Activated gamma-delta T cell (primary cell): ENCODE measurements at places on chromosomes 5 and 9.

- DNase-seq, result no peak
These were observed 180.6 kb downstream of the DEPDC1B start for GRCh38 chr5:60519372-60519771.

- no peak for DNase-seq
These were observed 294.8 kb upstream of the KIF2A start for GRCh38 chr5:62011089-62011664.

DNA sequence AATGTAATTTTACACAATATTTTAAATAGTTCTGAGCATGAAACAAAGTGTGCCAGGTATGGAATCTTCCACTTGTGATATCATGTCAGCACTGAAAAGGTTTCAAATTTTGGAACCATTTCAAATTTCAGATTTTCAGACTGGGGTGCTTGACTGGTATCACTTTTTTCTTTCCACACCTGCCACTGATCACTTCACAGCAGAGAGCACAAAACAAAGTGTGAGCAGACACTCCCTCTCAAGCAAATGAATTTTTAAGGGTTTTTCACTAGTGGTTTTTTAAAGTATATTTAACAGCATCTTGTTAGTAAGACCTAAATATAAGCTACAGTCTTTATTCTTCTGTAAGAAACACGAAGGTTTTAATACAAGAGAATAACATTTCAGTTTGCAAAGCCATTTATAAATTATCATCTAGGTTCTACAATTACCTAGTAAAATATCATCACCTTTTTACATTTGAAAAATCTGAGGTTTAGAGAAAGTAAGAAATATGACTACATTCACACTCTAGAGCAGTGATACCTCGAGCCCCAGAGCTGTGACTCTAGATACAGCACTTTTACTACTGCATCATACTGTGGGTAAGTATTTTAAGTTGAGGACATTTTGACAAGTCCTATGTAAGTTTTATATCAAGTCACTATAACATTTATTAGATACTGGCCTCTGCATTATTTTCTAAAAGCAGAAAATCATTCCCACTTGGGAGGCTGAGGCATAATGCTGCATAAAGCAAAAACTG lies 14.6 kb downstream of the GOLPH3 start:
- DNase-seq, result no peak

DNA sequence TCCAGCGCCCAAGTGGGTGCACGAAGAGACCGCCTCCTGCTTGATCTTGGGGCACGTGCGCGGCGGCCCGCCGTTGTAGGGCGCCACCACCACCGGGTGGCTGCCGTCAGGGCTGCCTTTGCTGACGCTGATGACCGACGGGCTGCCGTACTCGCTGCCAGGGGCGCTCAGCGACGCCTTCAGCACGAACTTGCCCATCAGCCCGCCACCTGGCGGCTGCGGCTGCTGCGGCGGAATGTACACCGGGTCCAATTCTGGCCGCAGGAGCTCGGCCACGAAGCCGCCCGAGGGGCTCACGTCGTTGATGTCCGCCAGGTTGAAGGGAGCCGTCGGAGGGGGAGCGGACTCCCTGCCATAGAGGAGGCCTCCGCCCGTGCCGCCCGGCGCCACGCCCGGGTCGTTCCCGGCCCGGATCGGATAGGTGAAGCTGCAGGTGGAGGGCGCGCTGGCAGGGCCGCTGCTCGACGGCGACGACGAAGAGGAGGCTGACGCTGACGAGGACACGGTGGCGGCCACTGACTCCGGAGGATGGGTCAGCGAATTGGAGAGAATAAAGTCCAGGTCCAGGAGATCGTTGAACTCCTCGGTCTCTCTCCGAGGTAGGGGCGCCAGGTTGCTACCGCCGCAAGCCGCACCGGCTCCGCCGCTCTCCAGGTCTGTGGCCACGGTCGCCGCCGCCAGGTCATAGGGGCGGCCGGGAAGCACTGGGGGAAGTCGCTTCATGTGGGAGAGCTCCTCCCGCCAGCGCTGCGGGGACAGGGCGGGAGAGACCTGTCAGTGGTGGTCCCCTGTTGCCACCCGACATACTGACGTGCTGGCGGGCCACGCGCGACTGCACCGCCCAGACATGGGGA lies 1.8 kb downstream of the KLF4 start:
- no peak for DNase-seq

GRCh38 chr5:149407323-149408251 lies 28.5 kb upstream of the IL17B start:
- DNase-seq, result no peak

DNA sequence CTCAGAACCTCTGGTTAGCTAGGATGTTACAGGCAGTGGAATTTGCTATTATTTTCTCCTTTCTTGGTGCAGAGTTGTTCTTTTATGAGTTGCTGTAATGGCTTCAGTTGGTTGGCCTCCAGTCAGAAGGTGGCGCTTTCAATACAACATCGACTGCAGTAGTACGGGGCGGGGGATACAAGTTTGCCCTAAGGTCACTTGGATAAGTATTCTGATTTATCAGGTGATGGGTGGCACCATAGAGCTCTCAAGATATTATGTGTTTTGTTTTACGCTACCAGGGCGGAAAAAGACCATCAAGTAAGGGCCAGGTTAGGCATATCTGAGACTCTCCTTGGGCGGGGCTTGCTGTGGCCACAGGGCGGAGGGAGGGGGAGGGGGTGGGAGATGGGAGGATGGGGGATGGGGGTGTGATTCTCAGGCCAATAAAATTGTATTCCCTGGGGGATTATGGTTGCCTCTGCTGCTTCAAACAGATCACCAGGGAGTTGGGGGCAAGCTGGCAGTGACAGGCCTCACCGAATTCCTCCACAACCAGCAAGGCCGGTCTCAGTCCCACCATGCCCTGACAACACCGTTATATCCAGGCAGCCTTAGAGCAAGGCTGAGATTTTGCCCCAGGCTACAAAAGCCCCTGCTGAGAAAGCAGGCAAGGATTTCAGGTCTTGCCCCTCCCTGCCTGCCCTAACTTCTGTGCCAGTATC lies 15.9 kb upstream of the RNF38 start:
- no peak for DNase-seq

- no peak for DNase-seq
These were observed 28.2 kb upstream of the CCNB1 start for GRCh38 chr5:69138766-69139165.

- DNase-seq, result no peak
These were observed 37.3 kb downstream of the MED27 start for GRCh38 chr9:132042324-132042723.

DNA sequence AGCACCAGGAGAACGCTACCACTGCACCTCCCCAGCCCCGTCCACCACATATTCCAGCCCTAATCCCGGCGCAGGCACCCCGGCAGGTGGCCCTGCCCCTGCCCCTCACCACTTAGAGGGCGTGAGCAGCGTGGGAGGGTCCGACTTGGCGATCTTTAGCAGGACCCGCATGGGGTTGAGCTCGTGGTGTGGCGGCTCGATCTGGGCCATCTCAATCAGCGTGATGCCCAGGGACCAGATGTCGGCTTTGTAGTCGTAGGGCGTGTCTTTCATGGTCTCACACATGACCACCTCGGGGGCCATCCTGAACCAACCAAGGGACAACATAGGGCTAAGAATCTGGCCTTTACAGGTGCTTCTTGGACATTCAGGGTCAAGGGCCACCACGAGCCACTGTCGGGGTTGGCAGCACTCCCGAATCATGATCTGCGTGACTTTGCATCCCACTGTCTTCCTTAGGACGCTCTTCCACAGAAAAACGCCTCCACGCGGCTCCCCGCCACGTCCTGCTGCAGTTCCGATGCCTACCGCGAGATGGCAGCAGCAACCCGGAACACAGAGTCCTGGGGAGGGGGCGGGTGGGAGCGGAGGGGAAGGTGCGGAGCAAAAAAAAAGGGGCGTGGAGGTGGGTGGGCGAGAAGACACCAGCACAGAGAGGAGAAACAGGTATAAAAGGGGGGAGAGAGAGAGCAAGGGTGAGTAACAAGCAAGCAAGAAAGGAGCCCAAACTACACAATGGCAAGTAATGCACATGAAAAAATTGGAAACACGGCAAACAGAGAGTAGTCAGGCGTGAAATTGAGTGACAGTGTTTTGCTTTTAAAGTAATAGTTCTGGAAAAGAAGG lies 81.3 kb downstream of the STK10 start:
- DNase-seq, result peak; percentile 31

DNA sequence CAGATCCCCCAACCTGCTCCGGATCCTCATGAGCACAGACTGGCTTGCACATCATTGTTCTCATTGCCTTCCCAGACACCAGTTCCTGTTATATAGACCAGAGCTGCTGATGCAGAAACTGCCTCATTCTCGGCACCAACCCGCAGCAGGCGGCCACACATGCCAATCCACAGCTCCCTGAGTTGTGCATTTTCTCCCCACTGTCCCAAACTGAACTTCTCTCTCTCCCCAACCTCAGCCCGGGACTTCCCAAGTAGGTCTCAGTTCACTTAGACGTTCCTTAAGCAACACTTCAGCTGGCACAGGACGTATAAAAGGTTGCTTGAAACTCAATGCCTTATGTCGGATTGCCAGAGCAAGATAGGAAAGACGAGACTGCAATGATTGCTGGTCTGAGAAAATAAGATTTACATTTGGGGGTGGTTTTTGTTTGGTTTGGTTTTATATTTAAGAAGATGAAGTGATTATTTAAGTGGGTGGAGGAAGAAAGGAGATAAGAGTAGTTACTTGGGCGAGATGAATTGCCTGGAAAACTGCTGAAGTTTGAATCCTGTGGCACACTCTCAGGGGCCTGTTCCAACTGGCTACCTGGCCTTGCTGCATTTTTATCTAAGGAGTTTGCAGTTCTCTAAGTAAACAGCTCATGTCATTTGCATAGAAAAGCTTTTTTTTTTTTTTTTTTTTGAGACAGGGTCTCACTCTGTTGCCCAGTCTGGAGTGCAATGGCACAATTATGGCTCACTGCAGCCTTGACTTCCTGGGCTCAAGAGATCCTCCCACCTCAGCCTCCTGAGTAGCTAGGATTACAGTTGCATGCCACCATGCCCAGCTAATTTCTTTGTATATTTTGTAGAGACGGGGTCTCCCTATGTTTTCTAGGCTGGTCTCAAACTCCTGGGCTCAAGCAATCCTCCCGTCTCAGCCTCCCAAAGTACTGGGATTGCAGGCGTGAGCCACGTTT lies 155.4 kb downstream of the GOLPH3 start:
- DNase-seq, result no peak

DNA sequence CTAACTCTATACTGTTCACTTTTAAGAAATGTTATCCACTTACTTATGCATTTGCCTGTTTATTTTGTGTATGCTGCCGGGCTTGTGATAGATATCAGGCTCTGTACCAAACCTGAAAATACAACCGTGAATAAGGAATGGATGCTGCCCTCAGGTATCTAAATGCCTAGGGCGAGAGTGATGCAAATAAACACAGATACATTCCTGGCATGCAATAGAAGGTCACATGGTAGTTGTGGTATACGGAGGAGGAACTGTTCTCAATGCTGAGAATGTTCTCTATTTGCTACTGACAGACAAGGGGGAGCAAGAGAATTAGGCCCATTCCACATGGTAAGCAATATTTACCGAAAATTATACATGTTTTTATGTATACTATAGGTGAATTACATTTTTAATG lies 227.8 kb downstream of the ICE1 start:
- DNase-seq, result no peak

GRCh38 chr5:93153461-93153860 lies 427.6 kb downstream of the NR2F1-AS1 start:
- no peak for DNase-seq

GRCh38 chr9:105858006-105858690 lies 163.8 kb downstream of the TMEM38B start:
- no peak for DNase-seq

DNA sequence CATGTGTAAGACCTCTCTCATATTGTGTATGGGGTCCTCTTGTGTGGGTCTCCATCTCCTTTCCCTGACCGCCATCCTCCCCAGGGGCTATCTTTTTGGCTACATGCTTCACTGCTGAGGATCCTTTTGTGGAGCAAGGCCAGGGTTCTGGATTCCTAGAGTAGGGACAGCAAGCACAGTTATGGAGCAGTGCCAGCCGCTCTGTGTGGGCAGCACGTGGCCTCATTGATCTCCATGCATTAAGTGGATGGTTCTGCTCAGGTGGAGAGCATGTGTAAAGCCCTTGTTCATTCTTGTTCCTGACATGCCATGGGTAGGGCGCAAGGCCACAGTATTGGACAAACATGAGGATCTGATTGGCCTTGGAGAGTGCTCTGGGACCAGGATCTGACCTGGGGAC lies 8.9 kb downstream of the PHF2 start:
- DNase-seq, result no peak

DNA sequence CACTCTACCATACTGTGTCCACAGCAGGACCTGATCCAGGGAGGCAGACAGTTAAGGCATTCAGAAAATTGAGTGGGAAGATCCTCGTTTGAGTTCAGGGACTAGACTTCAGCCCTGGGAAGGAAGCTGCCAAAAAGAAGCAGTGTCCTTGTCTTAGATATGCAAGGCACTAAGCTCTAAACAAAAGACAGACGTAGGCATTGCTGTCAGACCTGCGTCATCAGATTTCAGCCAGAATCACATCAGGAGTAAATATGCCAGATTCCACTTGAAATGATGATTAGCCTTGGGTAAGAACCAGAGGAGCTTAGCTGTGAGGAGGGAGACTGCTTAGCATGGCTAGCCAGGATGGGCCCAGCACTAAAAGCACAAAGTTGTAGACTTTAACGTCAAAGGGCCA lies 56.7 kb downstream of the MAMDC2 start:
- no peak for DNase-seq
